ENCODE measurements at places on chromosomes 5 and 9.
A peak's percentile ranks its signal among the peaks of the same experiment; 100 is the strongest.

DNA sequence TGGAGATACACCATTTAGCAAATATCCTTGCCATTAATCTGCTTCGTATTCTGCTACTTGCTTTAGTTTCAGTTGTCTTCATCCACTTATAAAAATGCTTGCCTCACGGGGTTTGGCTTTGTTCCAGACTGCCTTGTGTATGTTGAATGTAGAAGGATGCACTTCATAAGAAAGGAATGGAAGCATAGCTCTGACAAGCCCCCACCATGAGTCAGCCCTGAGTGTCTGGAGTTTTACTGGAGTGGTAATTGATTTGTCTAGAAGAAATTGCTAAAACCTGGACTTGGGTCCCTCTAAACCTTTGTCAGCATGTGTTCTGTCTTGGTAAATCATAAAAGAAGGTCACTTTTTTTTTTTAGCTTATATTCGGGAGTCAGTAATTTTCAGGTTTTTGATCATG is 4.6 kb downstream of the TEX48 start:
- DNase-seq = peak; percentile 94

GRCh38 chr9:80467632-80468031 is 895.9 kb downstream of the TLE4 start:
- no peak for DNase-seq

DNA sequence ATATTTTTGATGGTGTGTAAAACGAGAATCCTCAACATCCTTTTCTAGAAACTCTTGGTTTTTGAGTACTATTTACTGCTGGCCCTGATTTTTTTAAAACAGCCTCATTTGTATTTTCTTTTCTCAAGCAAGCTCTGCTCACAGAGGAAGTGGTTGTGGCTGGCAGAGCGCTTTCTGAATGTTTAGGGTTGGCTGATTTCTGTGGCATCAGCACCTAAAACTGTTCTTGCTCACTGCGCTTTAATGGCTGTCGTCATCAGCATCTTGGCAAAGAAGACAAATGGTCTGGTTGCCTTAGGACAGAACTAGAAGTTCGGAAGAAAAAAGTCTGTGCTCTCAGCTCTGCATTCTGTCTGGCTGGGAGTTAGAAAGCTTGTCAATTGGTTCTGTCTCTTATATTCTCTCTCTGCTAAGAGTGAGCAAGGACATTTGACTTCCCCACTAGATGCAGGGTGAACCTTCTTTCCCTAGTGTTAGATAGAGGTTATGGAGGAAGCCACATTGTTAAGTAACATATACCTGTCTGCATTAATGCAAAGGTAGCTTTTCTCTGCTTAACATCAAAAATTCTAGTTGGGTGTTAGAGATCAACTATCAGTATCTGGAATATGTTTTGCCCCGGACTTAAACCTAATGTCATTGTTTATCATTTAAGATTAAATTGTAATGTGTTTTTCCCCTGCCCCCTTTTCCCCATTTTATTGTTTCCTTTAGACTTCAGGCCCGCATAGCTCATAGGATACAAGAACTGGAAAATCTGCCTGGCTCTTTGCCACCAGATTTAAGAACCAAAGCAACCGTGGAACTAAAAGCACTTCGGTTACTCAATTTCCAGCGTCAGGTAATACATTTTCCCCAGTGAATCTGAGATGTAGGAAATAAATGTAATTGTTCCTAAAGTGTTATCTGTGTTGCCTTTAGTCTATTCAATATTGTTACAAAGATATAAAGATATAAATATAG is 39.0 kb downstream of the SMARCA2 start:
- no peak for DNase-seq

GRCh38 chr5:107651325-107651724 is 19.4 kb downstream of the EFNA5 start:
- no peak for DNase-seq

- peak; percentile 68 for DNase-seq
These were observed 71.2 kb upstream of the GLIS3 start for GRCh38 chr9:4371108-4371507.

DNA sequence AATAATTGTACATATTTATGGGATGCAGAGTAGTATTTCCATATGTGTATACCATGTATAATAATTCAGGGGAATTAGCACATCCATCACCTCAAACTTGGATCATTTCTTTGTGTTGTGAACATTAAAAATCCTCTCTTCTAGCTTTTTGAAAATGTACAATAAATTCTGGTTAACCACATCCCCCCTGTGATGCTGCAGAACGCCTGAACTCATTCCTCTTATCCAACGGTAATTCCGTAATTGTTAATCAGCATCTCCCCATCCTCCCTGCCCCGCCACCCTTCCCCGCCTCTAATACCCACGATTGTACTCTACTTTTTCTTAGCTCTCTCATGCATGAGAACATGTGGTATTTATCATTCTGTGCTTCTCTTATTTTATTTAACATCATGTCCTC is 127.7 kb upstream of the ANKRD55 start:
- no peak for DNase-seq

- DNase-seq = no peak
These were observed 50.6 kb upstream of the UBTD2 start for GRCh38 chr5:172334196-172334595.

GRCh38 chr9:121283856-121284732 is 16.1 kb downstream of the GSN start:
- no peak for DNase-seq

GRCh38 chr5:64634997-64635686 is 55.2 kb upstream of the SHISAL2B start:
- DNase-seq = no peak

GRCh38 chr5:2466966-2467365 is 284.5 kb downstream of the IRX2 start:
- DNase-seq = no peak

DNA sequence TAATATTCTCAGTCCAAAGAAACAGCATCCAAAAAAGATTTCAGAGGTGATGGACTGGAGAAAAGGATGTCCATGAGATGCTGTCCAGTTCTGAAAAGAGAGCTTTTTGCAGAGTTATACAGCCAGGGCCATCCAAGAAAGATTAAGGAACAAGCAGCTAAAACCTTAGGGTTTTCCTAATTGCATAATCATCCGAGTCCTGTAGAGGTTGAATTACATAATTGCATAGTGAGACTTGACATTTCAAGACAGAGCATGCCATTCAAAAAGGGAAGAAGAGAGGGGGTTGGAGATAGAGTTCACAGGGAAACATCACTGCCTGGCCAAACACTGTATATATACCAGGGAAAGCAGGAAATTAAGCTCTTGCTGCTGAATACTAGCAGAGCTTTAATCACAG is 1729.2 kb upstream of the WWC1 start:
- no peak for DNase-seq

DNA sequence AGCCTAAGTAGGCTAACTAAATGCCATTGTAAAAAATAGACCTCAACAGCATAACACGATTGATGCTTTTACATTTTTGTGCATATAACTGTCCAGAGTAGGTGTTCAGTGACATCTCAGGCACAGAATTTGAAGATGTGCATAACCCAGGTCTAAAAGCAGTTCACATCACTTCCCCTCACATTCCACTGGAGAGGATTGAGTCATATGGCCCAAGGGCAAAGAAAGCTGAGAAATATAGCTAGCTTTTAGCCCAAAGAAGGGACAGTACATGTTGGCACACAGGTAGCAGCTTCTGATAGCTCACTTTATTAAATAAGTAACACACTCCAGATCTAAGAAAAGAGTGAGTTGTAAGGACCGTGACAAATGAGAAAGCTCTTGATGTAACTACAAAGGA is 2259.5 kb upstream of the WWC1 start:
- no peak for DNase-seq

- no peak for DNase-seq
These were observed 214.4 kb downstream of the EFNA5 start for GRCh38 chr5:107456281-107456715.

- DNase-seq = no peak
These were observed 4.0 kb downstream of the SNX30 start for GRCh38 chr9:112754578-112754977.

- no peak for DNase-seq
These were observed 803.7 kb downstream of the TLE4 start for GRCh38 chr9:80375477-80375876.

- no peak for DNase-seq
These were observed 245.7 kb downstream of the BNC2 start for GRCh38 chr9:16624744-16625117.

- no peak for DNase-seq
These were observed 44.5 kb downstream of the TRIO start for GRCh38 chr5:14187660-14188059.

GRCh38 chr5:115575167-115576070 is 26.9 kb downstream of the TICAM2 start:
- DNase-seq = no peak

DNA sequence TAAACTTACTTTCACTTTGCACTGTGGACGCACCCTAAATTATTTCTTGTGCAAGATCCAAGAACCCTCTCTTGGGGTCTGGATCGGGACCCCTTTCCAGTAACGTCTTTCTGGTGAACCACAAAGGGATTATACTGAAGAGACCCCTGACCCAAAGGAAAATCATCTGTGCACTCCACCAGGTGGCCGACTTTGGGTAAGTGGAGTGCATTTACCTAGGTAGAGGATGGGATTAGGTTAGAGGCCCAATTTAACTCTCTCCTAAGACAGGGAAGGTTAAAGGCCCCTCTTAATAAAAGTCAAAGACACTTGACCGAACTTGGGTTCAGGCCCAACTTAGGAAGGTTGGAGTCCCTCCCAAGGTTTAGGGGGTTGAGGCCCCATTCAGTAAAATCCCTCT is 8.2 kb upstream of the PAIP1 start:
- no peak for DNase-seq

- no peak for DNase-seq
These were observed 1.0 kb downstream of the CERT1 start for GRCh38 chr5:75510417-75510835.

- no peak for DNase-seq
These were observed 112.2 kb upstream of the NUDT12 start for GRCh38 chr5:103674739-103675138.

DNA sequence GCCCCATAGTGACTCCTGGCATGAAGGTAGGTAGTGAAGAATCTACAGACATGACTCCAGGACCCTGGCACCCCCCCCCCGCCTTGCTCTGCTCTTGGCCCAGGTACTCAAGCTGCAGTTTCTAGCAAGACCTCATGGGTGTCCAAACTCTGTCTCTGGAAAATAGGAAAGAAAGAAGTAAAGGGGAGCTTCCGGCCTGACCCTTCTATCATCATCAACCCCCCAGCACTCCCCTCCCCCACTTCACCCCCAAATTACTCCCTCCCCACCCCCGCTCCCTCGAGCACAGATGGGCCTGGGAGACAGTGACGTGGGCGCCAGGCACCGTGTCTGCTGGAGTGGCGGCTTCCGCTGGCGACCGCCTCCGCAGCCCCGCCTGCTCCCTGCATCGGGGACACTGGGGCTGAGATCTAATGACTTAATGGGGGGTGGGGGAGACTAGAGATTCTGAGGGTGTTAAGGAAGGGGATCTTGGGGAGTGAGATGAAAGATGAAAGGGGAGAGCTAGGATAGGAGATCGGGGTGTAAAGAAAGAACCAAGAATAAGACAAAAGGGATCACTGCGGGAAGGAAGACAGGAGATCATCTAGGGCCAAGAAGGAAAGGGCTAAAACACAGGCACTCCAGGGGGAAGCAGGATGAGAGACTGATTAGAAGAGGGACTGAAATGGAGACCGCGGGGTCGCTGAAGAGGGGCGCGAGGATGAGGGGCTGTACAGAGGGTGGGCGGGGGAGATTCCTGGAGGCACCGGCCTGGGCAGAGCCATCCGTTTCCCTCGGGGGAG is 1.1 kb upstream of the DNAJB5 start:
- peak; percentile 38 for DNase-seq

- no peak for DNase-seq
These were observed 63.0 kb downstream of the TSSK1B start for GRCh38 chr5:113371721-113372196.

DNA sequence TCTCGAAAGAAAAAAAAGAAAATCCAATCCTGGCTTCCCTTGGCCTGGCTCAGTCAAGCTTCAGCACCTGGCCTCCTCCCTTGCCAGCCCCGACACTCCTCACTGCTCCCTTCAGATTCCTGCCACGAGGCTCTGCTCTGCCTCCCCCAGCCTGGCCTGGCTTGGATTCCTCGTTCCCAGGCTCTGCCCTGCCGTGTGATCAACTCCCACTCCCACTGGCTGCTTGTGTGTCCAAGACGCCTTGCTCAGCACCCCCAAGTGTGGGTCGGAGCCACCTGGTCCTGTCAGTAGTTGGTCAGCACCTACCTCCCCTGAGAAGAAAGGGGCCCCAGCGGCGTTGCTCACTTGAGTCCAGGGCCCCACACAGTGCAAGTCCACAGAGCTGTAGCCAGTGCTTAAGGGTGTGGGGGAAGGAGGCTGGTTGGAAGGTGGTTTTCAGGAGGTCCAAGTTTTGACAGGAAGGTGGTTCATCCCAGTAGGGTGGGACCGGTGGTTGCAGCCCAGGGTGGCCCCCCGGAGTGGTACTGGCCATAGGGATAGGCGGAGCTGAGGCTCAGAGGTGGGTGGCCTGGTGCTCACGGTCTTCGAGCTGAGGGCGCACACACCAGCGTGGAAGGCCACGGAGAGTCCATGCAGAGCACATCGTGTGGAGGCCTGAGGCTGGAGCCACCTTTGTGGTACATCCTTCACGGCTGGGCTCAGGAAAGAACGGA is 46.4 kb downstream of the JADE2 start:
- no peak for DNase-seq

- DNase-seq = no peak
These were observed 3.0 kb upstream of the C1QTNF3 start for GRCh38 chr5:34045996-34046395.

- DNase-seq = no peak
These were observed 14.0 kb upstream of the CREBRF start for GRCh38 chr5:173041881-173042762.

GRCh38 chr5:160233215-160233614 is 3.9 kb downstream of the FABP6 start:
- DNase-seq = no peak

- no peak for DNase-seq
These were observed 18.0 kb downstream of the TLR4 start for GRCh38 chr9:117722108-117722761.

GRCh38 chr5:170623576-170624181 is 119.9 kb downstream of the KCNIP1 start:
- DNase-seq = peak; percentile 65

GRCh38 chr5:125180231-125180829 is 433.9 kb upstream of the ZNF608 start:
- no peak for DNase-seq

DNA sequence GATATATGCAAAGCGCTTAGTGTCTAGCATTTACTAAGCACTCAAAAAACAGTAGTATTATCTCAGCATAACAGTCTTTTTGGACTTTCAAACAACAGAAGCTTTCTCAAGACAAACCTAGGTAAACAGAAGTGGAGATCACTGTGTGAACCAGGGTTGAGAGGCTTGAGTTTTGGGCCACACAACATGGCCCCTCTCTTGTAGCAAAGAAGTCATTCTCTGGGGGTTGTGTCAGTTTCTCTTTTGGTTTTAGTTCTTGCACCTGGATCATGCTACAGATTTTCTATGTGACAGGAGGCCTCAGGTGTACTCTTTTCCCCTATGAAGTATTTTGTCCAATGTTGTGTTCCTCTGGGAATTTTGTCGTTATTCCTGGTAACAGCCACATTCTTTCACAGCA is 30.0 kb downstream of the INSYN2B start:
- no peak for DNase-seq

GRCh38 chr5:113031557-113031956 is 55.0 kb downstream of the DCP2 start:
- DNase-seq = no peak

Measured in RWPE2 (cell line).